ENCODE measurements at places on chromosomes 12 and 14. TPM values are rescaled to one million over a fixed set of nuclear protein-coding genes. Genes with fewer than 3 reads are reported as not detected.

- H3K4me1 ChIP-seq: peaks cover 19% of the 10 kb centered on the region
- peak overlapping the region; percentile 56 for H3K27ac ChIP-seq
- H3K36me3 ChIP-seq: no peaks in the 10 kb centered on the region
Measured at GRCh38 chr14:75333606-75334548, 55.2 kb downstream of the FOS start.

- H3K36me3 ChIP-seq: no peaks in the 10 kb centered on the region
- H3K27me3 ChIP-seq: no peaks in the 10 kb centered on the region
- H3K27ac ChIP-seq: no peak overlapping the region
Measured at GRCh38 chr14:58783792-58784511, 146.2 kb downstream of the DACT1 start.

GRCh38 chr12:66008985-66009384, 121.6 kb downstream of the LLPH start:
- H3K4me1 ChIP-seq: no peaks in the 10 kb centered on the region
- no peak overlapping the region for H3K27ac ChIP-seq
- no peaks in the 10 kb centered on the region for H3K27me3 ChIP-seq
- no peak overlapping the region for H3K4me3 ChIP-seq

C12orf54 gene
- not detected for total RNA-seq

KIF5A gene
- total RNA-seq: 0.56 TPM

- H3K27ac ChIP-seq: peak overlapping the region; percentile 7
- H3K4me1 ChIP-seq: peaks cover 21% of the 10 kb centered on the region
- peak; percentile 70 for DNase-seq
- H3K4me3 ChIP-seq: peak overlapping the region; percentile 33
- H3K36me3 ChIP-seq: no peaks in the 10 kb centered on the region
Measured at GRCh38 chr12:118330421-118331018, 42.2 kb downstream of the TAOK3 start.

NKX2-1 gene
- total RNA-seq: not detected

DNA sequence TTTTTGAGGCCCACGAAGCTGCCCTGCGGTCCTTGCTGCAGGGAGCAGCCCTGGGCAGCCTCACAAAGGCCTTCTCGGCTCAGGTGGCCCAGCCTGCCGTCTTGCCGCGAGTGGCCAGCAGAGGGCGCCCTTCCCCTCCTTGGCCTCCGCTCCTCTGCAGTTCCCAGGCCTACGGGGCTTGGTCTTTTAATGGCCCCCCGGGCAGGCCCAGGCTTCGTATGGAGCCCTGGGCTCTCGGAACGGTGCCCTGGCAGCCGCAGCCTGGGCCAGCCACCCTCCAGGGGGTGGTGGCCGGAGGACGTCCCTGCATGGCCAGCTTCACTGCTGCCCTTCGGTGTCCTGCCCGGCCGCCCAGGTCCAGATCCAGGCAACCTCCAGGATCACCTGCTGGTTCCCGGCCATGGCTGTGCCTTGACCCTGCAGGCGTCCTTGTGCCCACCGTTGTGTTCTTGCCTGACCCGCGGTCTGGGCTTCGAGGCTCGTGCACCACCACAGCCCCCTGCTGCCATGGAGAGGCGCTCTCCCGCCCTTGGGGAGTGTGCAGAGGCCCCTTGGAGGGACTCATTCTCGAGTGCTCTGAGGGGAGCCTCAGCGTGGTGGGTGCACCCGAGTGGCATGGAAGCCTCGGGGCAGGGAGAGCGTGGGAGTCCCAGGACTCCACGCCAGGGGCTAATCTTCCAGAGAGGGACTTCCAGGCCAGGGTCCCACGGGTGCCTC, 9.4 kb downstream of the ASPG start:
- no peaks in the 10 kb centered on the region for H3K27me3 ChIP-seq
- no peak overlapping the region for H3K4me3 ChIP-seq
- H3K27ac ChIP-seq: no peak overlapping the region
- DNase-seq: peak; percentile 71
- peaks cover 6% of the 10 kb centered on the region for H3K4me1 ChIP-seq

- no peaks in the 10 kb centered on the region for H3K4me1 ChIP-seq
- H3K4me3 ChIP-seq: no peak overlapping the region
- DNase-seq: no peak
- no peaks in the 10 kb centered on the region for H3K36me3 ChIP-seq
- H3K27me3 ChIP-seq: no peaks in the 10 kb centered on the region
- H3K27ac ChIP-seq: no peak overlapping the region
Measured at GRCh38 chr14:23639891-23640523, 3.8 kb downstream of the DHRS2 start.

GRCh38 chr14:99689266-99690236, 5.5 kb downstream of the CYP46A1 start:
- no peak for DNase-seq
- no peaks in the 10 kb centered on the region for H3K36me3 ChIP-seq
- no peak overlapping the region for H3K27ac ChIP-seq
- H3K27me3 ChIP-seq: no peaks in the 10 kb centered on the region
- peaks cover 3% of the 10 kb centered on the region for H3K4me1 ChIP-seq

- H3K4me1 ChIP-seq: no peaks in the 10 kb centered on the region
- peaks cover 13% of the 10 kb centered on the region for H3K36me3 ChIP-seq
- H3K4me3 ChIP-seq: no peak overlapping the region
- peak; percentile 31 for DNase-seq
Measured at GRCh38 chr14:67335781-67336180, 23.8 kb downstream of the ATP6V1D start.

GRCh38 chr12:5780536-5780935, 164.5 kb downstream of the ANO2 start:
- no peak for DNase-seq
- no peak overlapping the region for H3K27ac ChIP-seq
- H3K36me3 ChIP-seq: no peaks in the 10 kb centered on the region
- H3K27me3 ChIP-seq: no peaks in the 10 kb centered on the region
- H3K4me3 ChIP-seq: no peak overlapping the region

- peak overlapping the region; percentile 93 for H3K27ac ChIP-seq
- H3K4me3 ChIP-seq: peak overlapping the region; percentile 15
- peaks cover 73% of the 10 kb centered on the region for H3K4me1 ChIP-seq
- H3K27me3 ChIP-seq: no peaks in the 10 kb centered on the region
Measured at GRCh38 chr14:102901633-102902032, 20.8 kb upstream of the AMN start.

- H3K27me3 ChIP-seq: peaks cover 19% of the 10 kb centered on the region
- no peaks in the 10 kb centered on the region for H3K36me3 ChIP-seq
- peaks cover 10% of the 10 kb centered on the region for H3K4me1 ChIP-seq
- DNase-seq: no peak
- no peak overlapping the region for H3K4me3 ChIP-seq
Measured at GRCh38 chr12:96989916-96990315, 82.9 kb downstream of the NEDD1 start.

- H3K27me3 ChIP-seq: no peaks in the 10 kb centered on the region
- no peak for DNase-seq
- no peak overlapping the region for H3K27ac ChIP-seq
- H3K4me1 ChIP-seq: no peaks in the 10 kb centered on the region
Measured at GRCh38 chr12:22406627-22407026, 72.1 kb upstream of the ST8SIA1 start.

- H3K36me3 ChIP-seq: no peaks in the 10 kb centered on the region
- no peaks in the 10 kb centered on the region for H3K27me3 ChIP-seq
- no peak for DNase-seq
Measured at GRCh38 chr12:64724201-64724745, 34.9 kb downstream of the GNS start.

INHBC gene
- 0.17 TPM for total RNA-seq

- H3K4me3 ChIP-seq: no peak overlapping the region
- no peak for DNase-seq
- no peaks in the 10 kb centered on the region for H3K4me1 ChIP-seq
- H3K27ac ChIP-seq: no peak overlapping the region
Measured at GRCh38 chr12:15037091-15037687, 64.3 kb downstream of the PDE6H start.

MYRFL gene
- total RNA-seq: not detected

- no peak overlapping the region for H3K27ac ChIP-seq
- H3K36me3 ChIP-seq: no peaks in the 10 kb centered on the region
- no peaks in the 10 kb centered on the region for H3K27me3 ChIP-seq
Measured at GRCh38 chr12:94511506-94511905, 51.8 kb upstream of the CEP83 start.

DNA sequence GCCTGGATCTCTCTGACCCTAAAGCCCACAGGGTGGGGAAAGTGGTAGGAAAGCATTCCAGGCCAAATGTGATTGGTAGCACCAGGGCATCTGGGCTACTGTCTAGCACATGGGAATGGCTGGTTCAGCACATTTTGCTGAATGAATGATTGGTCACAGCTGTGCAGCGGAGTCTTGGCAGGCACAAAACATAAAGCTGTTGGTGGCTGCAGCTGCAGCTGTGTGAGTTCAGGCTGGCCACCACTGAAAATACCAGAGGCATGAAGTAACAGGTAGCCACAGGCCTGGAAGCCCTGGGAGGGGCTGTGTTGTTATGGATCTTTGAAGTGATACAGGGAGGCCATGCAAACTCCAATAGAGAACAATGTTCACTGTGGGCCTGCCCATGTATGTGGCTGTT, 72.7 kb downstream of the MYRFL start:
- no peak for DNase-seq
- H3K36me3 ChIP-seq: no peaks in the 10 kb centered on the region
- H3K4me1 ChIP-seq: no peaks in the 10 kb centered on the region
- no peak overlapping the region for H3K4me3 ChIP-seq

GRCh38 chr12:82942991-82943401, 256.3 kb downstream of the TMTC2 start:
- no peak overlapping the region for H3K27ac ChIP-seq
- H3K36me3 ChIP-seq: no peaks in the 10 kb centered on the region
- no peaks in the 10 kb centered on the region for H3K27me3 ChIP-seq
- H3K4me3 ChIP-seq: no peak overlapping the region
- no peak for DNase-seq

CCER1 gene
- total RNA-seq: not detected

DNA sequence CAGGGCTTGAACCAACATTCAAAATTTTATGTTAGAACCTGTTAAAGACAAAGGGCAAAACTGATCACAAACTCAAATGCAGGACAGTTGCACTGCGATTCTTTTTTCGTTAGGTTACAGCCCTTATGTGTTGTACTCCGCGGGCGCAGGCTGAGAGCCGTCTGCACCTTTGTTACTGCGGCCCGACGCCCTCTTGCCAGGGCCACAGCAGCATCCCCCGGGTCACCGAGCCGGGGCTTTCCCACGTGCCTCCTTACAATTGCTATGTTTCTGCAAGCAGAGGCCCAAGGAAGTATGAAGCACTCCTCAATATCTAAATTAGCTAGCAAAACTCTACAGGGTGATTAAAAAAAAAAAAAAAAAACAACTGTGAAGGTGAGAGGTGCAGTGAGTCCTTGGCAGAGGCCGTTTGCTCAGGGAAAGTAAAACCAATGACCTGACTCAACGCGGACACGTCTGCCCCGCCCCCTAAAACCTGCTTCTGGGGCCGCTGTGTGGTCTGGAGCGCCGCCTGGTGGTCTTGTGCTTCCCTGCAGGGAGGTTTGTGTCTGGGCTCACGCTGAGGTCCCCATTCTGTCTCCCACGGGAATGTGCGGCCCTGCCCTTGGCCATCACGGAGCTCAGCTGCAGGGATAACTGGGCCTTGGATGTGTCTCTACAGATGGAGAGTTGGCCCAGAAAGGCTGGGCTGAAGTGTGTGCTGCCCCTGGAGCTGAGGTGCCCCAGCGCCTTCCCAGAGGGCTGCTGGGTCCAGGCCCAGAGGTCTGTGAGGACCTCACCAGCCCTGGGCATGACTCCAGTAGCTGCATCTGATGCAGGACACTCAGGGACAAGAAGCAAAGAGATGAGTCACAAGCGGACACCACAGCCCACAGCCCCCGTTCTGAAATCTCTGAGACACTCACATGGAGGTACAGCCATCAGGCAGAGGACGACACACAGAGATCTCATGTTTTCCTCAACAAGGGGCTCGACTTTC, 418.5 kb downstream of the TMEM121 start:
- H3K27me3 ChIP-seq: no peaks in the 10 kb centered on the region
- peaks cover 38% of the 10 kb centered on the region for H3K4me1 ChIP-seq
- no peak overlapping the region for H3K27ac ChIP-seq
- no peaks in the 10 kb centered on the region for H3K36me3 ChIP-seq

TAS2R14 gene
- 1.4 TPM for total RNA-seq

DNA sequence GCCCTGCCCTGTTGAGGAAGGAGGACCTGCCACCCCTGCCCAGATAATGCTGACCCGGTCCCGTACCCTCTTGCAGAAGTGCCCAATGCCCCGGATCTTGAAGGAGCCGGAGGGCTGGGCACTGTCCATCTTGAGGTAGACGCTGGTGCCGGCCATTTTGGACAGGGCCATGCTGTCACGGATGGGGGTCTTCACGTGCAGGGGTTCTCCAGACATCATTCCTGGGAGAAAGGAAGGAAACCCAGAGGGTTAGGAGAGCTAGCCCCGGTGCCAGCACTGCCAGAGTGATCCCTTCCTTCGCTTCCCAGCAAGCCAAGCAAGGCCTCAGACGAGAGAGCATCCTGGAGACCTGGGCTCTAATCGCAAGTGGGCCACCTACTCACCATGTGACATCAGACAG, 4.2 kb downstream of the SDS start:
- no peaks in the 10 kb centered on the region for H3K4me1 ChIP-seq
- no peaks in the 10 kb centered on the region for H3K36me3 ChIP-seq
- H3K27ac ChIP-seq: no peak overlapping the region
- DNase-seq: no peak

DLK1 gene
- not detected for total RNA-seq

NUDT14 gene
- 31.6 TPM for total RNA-seq

LRRC10 gene
- total RNA-seq: not detected

DNA sequence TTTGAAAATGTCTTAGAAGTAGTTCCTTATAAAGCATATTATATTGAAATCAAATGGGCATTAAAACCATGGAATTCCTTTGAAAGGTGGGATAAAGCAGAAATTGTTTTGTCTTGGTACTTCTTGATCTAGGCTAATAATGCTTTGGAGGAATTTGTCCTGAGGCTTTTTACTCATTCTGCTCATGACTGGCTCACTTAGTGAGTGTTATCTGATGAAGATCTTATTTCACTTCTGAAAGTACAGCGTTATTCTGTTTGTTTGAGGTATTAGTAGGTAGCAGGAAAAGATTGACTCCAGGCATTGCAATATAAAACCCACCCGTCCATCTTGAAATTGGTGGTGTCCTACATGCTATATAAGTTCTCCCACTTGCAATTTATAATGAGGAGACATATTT, 5.5 kb downstream of the C12orf71 start:
- no peak overlapping the region for H3K27ac ChIP-seq
- no peaks in the 10 kb centered on the region for H3K4me1 ChIP-seq
- H3K4me3 ChIP-seq: no peak overlapping the region
- H3K36me3 ChIP-seq: no peaks in the 10 kb centered on the region
- no peaks in the 10 kb centered on the region for H3K27me3 ChIP-seq

- no peaks in the 10 kb centered on the region for H3K36me3 ChIP-seq
- no peak overlapping the region for H3K4me3 ChIP-seq
- no peaks in the 10 kb centered on the region for H3K4me1 ChIP-seq
- no peak for DNase-seq
- peaks cover 3% of the 10 kb centered on the region for H3K27me3 ChIP-seq
Measured at GRCh38 chr12:56872366-56872765, 61.8 kb downstream of the SDR9C7 start.

AMDHD1 gene
- 1.5 TPM for total RNA-seq

Measured in B cell (primary cell).